Naive thymus-derived CD4-positive, alpha-beta T cell (primary cell): ENCODE measurements at places on chromosomes 16 and 17. TPM values are rescaled to one million over a fixed set of nuclear protein-coding genes. Genes with fewer than 3 reads are reported as not detected.
A peak's percentile ranks its signal among the peaks of the same experiment; 100 is the strongest.

Gene CLEC3A
- polyA plus RNA-seq: not detected

DNA sequence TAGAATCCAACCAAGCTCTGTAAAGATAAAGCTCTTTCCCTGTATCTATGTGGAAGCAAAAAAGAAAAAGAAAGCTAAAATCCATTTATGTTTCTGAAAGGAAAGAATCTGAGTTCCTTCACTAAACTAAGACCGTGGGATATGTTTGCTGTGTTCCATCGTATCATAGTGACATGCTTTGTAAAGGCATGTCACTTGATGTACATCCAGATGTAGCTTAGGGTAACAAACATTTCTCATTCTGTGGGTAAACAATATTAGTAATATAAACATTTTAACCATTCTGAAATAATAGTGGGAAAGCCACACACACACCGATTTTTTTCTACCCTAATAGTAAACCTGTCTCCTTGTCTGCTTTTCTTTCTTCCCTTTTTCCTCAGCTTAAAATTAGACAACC, 78.1 kb downstream of the TUBD1 start:
- DNase-seq: no peak
- H3K27me3 ChIP-seq: no peaks in the 10 kb centered on the region
- no peaks in the 10 kb centered on the region for H3K4me1 ChIP-seq

GRCh38 chr16:9170470-9170869, 79.0 kb downstream of the HAPSTR1 start:
- no peaks in the 10 kb centered on the region for H3K36me3 ChIP-seq
- H3K27me3 ChIP-seq: no peaks in the 10 kb centered on the region
- H3K27ac ChIP-seq: no peak overlapping the region
- no peak overlapping the region for H3K4me3 ChIP-seq
- no peak for DNase-seq
- no peaks in the 10 kb centered on the region for H3K4me1 ChIP-seq

DNA sequence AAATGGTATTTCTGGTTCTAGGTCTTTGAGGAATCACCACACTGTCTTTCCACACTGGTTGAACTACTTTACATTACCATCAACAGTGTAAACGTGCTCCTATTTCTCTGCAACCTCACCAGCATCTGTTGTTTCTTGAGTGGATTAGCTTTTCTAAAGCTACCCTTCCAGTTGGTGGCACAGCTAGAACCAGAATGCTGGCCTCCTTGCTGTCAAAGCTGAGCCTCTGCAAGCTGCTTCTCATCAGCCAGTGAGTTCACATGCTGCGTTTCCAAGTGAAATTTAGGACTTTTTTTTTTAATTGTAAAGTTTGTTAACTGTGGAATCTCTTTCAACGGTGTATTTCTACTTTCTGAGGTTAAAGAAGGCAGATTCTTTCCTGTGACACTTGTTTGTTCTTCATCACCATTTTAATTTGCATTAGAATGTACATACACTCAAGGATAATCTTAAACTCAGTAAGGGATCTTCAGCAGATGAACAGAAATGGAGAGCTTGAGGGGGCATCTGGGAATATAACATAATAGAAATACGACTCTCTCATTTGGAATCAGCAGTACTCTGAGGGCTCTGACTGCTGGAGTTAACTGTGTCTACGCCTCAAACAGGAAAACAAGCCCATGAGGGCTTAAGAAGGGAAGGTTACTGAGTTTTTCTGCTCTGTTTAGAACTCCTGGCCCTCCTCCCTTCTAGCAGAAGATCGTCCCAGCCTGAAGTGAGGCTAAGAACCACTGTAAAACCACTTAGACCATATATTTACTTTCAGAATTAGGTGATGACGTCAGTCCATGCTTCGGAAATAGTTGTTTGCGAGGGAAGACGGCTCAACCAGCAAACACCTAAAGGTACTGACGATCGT, 148.4 kb upstream of the FAM20A start:
- H3K4me1 ChIP-seq: no peaks in the 10 kb centered on the region
- no peaks in the 10 kb centered on the region for H3K36me3 ChIP-seq
- H3K27me3 ChIP-seq: no peaks in the 10 kb centered on the region
- DNase-seq: no peak

DNA sequence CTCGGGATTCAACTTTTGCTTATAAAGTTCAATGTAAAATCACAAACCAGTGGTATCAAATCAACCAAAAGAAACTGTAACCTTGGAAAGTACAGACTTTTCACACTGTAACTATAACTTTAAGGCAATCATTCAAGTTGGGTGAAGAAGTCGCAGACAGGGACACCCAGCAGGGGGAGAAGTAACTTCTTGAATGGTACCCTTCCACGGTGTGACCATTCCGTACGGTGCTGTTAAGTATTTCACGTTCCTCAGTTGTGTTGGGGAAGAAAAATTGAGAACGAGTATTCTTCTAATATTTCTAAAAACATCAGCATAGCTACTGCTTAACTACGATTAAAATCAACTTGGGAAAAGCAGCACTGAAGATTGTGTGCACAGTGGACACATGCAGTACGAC, 55.8 kb downstream of the MYH10 start:
- H3K27ac ChIP-seq: no peak overlapping the region
- H3K4me1 ChIP-seq: no peaks in the 10 kb centered on the region
- no peak overlapping the region for H3K4me3 ChIP-seq
- no peaks in the 10 kb centered on the region for H3K36me3 ChIP-seq
- no peaks in the 10 kb centered on the region for H3K27me3 ChIP-seq

DNA sequence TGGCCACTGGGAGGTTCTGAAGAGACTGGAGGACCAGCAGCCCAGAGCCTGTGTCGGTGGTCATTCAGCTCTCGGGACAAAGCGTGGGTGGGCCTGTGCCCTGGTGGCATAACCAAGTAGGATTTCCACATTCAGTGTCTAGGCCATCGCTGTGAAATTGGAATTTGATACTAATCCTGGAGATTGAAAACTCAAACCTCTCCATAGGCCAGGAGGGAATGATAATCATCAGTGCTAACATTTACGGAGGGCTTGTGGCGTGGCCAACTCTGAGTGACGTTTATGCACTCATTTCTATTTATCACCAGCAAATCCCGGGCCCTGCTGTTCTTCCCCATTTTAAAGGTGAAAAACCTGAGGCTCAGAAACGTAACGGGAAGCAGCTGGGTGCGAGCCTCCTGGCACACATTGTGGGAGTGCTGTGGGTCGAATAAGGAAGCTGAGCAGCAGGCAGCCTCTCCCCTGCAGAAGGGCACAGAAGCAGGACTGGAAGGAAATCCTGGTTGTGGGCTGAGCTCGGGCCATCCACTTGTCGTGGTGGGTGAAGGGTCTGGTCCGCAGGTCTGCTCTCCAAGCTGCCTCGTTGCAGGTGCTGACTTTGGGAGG, 33.1 kb downstream of the RAI1 start:
- H3K4me1 ChIP-seq: no peaks in the 10 kb centered on the region
- no peak overlapping the region for H3K4me3 ChIP-seq
- H3K27me3 ChIP-seq: no peaks in the 10 kb centered on the region
- no peak for DNase-seq
- H3K27ac ChIP-seq: no peak overlapping the region

DNA sequence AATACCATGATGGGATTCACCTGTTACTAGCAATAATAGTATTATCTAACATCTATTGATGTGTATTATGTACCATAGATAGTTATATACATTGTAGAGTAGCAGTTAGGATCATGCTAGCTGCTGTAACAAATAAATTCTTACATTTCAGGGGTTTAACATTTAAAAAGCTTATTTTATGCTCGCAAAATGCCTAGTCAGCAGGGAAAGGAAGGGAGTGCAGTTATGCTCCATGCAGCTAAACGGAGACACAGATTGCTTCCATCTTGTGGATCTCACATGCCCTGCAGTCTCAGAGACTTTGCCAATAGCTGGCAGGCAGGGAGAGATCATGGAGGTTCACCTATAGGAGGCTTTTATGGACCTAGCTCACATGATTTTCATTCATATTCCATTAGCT, 364.1 kb downstream of the TOX3 start:
- no peak overlapping the region for H3K4me3 ChIP-seq
- no peak overlapping the region for H3K27ac ChIP-seq
- H3K4me1 ChIP-seq: no peaks in the 10 kb centered on the region
- H3K27me3 ChIP-seq: no peaks in the 10 kb centered on the region

GRCh38 chr16:85090873-85091521, 21.3 kb downstream of the CIBAR2 start:
- no peaks in the 10 kb centered on the region for H3K27me3 ChIP-seq
- no peaks in the 10 kb centered on the region for H3K4me1 ChIP-seq
- peak; percentile 30 for DNase-seq
- H3K27ac ChIP-seq: no peak overlapping the region
- H3K36me3 ChIP-seq: no peaks in the 10 kb centered on the region

DNA sequence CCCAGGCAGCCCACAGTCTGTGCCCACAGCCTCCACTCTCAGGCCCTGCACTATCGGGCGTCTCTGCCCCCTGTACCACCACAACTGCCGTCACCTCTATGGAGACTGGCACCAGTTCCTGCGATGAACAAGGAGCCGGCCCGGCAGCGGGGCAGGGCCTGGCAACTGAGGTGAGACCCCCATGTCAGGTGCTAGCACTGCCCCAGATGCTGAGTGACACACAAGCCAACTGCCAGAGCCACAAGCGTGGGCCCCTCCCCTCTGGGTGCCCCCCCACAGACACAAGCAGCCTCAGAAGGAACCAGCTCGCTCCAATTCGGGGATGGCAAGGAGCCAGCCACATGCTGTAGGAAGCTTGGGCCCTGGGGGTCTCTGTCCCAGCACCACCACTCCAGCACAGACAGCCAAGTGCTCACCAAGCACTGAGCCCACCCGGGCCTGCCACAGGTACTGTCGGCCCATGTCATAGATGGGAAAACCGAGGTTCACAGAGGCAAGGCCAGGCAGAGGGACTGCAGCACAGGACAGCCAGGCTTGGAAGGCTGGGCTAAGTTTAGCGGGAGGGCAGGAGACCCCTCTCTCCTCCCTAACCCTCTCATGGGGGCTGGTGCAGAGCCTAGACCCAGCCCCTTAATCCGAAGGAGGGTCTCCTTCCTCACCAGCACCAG, 1.5 kb upstream of the PVALEF start:
- H3K27me3 ChIP-seq: no peaks in the 10 kb centered on the region
- no peak overlapping the region for H3K27ac ChIP-seq
- DNase-seq: no peak

- no peak for DNase-seq
- H3K4me3 ChIP-seq: no peak overlapping the region
- H3K27me3 ChIP-seq: no peaks in the 10 kb centered on the region
- no peaks in the 10 kb centered on the region for H3K36me3 ChIP-seq
- no peak overlapping the region for H3K27ac ChIP-seq
Observed at GRCh38 chr16:19186408-19186807, 18.4 kb downstream of the SYT17 start.

DNA sequence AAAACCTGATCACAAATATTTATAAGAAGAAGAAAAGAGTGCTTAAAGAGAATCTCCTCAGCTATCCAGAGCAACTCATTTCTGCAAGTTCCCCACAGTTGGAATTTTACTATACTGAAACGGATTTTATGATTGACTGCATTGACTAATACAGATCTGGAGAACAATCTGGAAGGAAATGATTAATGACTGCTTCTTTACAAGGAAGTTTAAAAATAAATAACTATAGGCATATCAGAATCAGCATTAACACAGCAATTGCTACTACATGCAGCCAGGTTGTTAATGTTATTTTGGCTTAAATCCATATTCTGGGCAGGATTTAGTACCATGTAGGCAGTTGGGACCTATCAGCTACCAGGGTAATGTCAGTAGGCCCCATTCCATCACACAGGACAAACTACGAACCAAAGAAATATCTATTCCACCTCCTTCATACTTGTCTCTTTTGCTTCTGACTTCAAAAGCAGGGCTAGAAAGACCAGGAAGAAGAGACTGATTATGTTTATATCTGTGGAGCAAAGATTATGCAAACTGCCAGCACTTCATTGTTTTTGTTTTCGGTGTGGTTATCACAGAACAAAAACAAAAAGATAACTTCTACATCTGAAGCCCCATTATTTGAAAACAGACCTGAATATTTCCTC, 3.9 kb downstream of the SKAP1 start:
- no peaks in the 10 kb centered on the region for H3K27me3 ChIP-seq
- H3K36me3 ChIP-seq: peaks cover 7% of the 10 kb centered on the region

DNA sequence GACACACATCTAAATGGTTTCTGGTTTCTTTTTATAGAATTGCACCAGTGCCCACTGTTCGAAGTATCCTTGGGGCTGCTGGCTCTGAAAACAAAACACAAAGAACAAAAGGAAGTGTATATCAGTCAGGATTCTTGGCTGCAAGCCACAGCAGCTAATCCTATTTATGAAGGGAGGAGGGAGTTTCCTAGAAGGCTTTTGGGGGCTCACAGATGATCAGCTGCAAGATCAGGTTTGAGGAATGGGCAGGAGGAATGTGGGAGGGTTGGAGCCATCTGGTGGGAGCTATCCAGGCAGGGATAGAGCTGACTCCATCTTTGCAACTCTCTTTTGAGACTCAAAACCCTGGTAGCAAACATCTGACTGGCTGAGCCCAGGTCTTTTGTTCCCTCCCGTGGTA, 118.3 kb upstream of the EEF2KMT start:
- DNase-seq: no peak
- no peaks in the 10 kb centered on the region for H3K27me3 ChIP-seq
- no peak overlapping the region for H3K4me3 ChIP-seq
- no peaks in the 10 kb centered on the region for H3K36me3 ChIP-seq

DNA sequence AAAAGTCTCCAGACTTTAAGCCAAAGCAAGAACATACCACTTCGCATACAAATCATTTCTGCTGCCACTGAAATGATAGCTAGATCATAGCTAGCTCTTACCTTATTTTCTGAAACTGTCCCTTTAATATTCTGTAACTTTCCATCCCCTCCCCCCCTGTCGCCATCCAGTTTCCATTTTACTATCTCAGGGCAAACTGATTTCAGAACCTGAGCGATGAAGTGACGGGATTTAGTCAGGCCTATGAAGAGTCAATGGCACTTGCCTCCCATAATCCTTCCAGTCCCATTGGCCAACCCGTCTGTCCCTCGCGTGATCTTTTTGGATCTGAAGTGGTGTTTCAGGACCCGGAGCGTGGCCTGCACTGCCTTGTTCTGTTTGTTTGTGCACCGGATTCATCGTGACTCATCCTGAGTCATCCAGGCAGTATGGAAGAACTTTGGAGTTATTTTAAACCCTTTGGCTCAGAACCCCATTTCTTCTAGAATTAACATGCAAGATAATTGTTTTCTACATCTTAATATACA, 199.8 kb upstream of the CHMP6 start:
- no peaks in the 10 kb centered on the region for H3K36me3 ChIP-seq
- no peaks in the 10 kb centered on the region for H3K27me3 ChIP-seq
- peak overlapping the region; percentile 74 for H3K27ac ChIP-seq
- peaks cover 60% of the 10 kb centered on the region for H3K4me1 ChIP-seq
- H3K4me3 ChIP-seq: peak overlapping the region; percentile 37

DNA sequence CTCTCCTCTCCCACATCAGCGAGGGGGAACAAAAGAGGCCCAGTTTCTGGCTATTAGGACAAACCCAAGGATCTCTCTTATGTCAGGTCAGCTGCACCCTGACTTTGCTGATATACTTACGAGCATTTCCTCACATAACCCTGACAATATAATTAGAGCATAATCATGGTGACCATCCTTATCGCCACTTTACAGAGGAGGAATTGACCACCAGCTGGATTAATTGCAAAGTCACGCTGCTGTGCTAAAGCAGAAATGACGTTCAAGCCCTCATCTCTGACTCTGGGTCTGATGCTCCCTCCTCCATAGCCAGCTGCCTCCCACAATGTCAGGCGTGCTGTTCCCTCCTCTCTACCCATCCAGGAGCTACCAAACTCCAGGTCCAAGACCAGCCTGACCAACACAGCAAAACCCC, 42.6 kb downstream of the TRARG1 start:
- H3K27me3 ChIP-seq: no peaks in the 10 kb centered on the region
- no peak overlapping the region for H3K4me3 ChIP-seq
- no peak for DNase-seq
- H3K27ac ChIP-seq: no peak overlapping the region
- no peaks in the 10 kb centered on the region for H3K36me3 ChIP-seq
